ENCODE measurements at places on chromosomes 16 and 17. TPM values are rescaled to one million over a fixed set of nuclear protein-coding genes. Genes with fewer than 3 reads are reported as not detected.

- no peak for DNase-seq
Observed at GRCh38 chr16:79895053-79895916, 294.7 kb upstream of the MAF start.

- DNase-seq: no peak
Observed at GRCh38 chr16:90078579-90078895, 1.4 kb upstream of the PRDM7 start.

DNA sequence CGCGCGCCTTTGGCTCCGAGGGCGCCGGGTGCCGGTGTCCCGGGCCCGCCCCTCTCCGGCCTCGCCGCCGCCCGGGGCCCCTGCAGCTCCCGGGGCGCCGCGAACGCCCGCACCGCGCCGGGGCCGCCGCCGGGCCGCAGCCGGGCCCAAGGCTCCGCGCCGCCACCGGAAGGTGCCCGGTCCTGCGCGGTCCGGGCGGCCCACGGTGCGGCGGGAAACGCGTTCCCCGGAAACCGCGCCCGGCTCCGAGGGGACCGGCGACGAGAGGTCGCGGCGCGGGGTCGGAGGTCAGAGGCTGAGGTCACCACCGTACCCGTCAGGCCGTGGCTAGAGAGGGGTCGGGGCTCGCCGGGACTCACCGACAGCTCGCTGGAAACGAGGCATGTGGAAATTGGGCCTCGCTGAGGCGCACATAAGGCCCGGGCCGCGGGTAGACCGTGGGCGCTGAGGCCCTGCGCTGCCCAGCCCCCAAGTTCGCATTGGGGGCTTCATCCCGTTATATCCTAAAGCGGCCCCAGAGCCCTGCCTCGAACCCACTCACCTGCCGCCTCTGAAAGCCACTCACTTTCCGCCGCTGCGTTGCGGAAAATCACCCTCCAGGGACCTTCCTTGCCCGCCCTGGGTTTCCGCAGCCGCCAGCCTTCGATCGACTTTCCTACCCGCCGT, at the start of gene DUS1L:
Gene DUS1L (minus strand): TSS at position 167 of the 666 bp plus-strand sequence. CDS start 745 bp downstream, outside the sequence.
- peak; percentile 91 for DNase-seq

DNA sequence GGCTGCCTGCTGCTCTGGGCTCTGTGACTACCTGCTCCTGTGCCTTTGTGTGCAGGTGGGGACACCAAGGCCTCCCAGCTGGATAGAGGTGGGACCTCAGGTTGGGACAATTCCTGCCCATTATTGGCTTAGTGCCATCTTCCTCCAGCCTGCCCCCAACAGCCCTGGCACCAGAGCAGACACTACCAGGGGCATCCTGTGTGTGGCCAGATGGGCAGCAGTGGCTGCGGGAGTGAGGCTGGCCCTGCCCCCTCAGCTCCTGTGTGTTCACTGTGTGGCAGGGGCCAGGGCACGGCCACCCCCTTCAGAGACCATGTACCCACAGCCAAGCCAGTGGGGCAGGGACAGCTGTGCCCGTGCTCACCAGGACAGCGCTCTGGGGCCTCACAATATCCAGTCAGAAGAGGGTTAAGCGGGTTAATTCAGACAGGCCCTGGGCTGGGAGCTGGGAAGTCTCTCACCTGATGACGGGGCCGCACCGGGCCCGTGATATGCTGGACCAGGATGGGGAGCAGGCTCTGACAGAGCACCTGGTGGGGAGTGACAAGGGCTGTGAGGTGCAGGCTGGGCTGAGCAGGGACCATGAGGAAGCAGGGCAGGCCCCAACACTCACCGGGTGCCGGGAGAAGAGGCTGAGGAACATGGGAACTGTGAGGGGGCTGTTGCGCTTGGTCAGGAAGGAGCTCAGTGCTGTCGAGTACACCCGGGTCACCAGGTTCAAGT, 13.0 kb downstream of the MYBBP1A start:
- DNase-seq: no peak

Gene PRR35
- total RNA-seq: not detected

Gene EXOC3L1
- total RNA-seq: 29.2 TPM

Measured in spleen (tissue), 13 donors.